Activated CD8-positive, alpha-beta memory T cell treated with anti-CD3 and anti-CD28 coated beads for 4 hours (primary cell): ENCODE measurements at places on chromosomes 4 and X.

DNA sequence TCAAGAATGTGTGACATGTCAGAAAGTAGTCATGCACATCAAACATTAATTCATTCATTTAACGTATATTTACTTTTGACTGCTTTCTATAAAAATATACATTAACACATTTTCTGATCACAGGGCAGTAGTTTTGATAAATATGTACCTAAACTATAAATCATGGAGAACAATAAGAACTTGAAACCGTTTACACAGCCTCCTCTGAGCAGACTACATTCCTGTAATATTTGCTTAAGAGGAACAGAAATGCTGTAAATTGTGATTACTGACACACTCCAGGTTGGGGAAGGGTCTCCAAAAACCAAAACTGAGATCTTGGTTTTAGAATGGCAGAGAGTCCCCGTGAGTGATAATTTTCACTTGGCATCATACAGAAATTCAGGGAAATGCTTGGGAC, 120.7 kb upstream of the PPARGC1A start:
- no peak for DNase-seq

GRCh38 chr4:39043861-39044363, 11.7 kb upstream of the TMEM156 start:
- no peak for DNase-seq

- DNase-seq, result no peak
Measured at GRCh38 chr4:80240976-80241375, 25.5 kb upstream of the FGF5 start.

DNA sequence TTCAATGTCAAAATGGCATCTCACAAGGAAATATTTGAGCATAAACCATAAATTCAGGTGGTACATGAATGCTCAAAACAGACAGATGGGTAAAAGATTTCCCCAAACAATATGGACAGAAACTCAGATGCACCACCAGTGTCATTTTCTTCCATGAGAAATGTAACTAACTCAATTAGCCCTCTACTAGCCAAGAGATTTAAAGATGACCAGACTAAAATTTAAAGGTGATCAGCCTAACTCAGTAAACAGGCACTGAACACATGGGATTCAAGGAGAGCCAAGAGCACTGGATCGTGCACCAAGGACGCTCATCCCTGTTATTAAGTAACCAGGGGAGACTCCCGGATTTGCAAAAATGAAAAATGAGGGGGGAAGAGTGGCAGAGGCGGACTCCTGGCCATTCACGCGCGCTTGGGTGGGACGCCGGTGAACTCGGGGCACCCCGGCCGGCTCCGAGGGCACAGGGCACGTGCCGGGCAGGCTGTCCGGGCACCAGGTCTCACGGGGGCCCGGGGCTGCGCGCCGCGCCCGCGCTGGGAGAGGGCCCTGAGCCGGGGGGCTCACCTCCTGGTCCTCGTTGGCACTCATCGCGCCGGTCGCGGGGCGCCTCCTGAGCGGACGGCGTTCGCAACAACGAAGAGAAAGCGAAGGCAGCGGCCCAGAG, 490 bp downstream of the RWDD4 start:
- no peak for DNase-seq

DNA sequence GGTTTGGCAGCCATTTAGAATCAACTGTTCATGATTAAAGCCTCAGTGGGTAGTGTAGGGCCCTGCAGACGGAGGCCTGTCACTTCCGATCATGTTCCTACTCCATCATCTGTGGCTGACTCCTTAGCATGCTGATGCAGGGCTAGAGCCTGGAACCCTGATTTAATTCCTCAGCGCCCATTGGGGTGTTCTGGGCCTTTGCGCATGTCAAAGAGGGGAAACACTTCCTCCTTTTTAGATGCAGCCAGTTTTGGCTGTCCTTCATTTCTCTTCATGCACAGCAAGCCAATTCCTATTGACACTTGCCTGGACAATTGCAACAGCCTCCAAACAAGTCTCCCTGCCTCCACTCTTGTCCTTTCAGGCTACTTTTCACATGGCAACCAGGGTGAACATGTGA, 51.9 kb upstream of the MAGEA4 start:
- DNase-seq, result no peak

DNA sequence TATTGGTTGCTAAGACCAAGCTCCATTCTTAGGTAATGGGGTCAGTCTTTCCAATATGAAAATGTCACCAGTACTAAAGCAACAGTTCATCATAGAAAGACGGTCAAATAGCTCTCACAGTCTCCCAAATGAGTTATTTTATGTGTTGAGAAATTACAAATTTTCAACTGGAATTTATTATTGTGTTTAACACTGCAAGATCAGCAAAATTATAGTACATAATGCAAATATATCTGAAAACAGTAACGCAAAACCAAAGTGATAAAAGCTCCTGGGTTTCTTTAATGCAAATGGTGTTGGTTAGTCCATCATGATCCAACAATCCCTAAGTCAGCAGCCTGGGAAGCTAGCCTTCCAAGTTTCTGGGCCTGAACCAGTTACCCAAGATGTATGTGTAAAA, 61.5 kb upstream of the EGFL6 start:
- DNase-seq, result no peak

DNA sequence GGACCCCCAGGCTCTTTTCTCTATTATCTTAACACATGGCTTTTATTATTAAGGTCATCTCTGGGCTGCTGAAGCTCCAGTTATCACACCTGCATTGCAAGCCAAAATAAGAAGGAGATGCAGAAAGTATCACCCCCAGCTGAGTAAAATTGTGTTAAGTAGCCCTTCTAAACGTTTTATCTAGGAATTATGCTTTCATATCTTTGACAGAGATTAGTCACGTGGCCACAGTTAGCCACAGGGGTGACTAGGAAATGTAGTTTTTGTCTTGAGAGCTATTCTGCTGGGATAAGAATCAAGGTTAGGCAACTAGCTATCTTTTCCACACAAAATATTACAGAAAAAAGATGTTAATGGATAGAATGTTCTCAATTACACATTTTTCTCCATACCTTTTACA, 102.1 kb downstream of the ANXA3 start:
- DNase-seq, result no peak

GRCh38 chrX:13414006-13414647, 94.3 kb upstream of the ATXN3L start:
- DNase-seq, result no peak

DNA sequence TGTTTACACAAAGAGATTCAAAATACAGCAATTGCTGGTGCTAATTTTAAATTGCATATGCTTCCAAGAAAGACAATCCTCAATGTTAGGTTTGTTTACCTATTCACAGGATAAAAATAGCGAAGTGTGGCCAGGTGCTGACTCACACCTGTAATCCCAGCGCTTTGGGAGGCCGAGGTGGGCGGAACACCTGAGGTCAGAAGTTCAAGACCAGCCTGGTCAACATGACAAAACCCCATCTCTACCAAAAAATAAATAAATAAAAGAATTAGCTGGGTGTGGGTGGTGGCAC, 77.7 kb downstream of the OPHN1 start:
- no peak for DNase-seq

GRCh38 chr4:76950052-76950955, 752 bp downstream of the SEPTIN11 start:
- DNase-seq, result peak; percentile 29
